ENCODE measurements at places on chromosomes 16 and 17.

GRCh38 chr16:14500791-14501190 lies 129.3 kb downstream of the PARN start:
- DNase-seq = no peak

DNA sequence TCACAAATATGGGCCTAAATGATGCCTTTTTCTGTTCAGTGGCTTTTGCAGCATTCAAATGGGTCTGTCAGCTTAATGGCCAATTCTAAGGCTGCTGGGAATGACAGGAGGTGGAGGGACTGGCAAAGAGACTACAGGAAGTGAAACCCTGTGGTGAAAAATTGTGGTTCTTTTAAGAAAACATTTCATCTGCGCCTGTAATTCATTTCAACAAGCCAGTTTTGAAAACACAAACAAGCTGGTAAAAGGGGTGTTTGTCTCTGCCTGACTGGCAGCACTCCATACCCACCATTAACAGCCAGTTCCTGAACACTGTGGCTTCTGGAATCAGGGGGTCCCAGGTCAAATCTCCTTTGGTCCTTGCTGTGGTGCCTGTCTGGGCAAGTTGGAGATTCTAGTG lies 3.6 kb upstream of the KDM8 start:
- DNase-seq = no peak

DNA sequence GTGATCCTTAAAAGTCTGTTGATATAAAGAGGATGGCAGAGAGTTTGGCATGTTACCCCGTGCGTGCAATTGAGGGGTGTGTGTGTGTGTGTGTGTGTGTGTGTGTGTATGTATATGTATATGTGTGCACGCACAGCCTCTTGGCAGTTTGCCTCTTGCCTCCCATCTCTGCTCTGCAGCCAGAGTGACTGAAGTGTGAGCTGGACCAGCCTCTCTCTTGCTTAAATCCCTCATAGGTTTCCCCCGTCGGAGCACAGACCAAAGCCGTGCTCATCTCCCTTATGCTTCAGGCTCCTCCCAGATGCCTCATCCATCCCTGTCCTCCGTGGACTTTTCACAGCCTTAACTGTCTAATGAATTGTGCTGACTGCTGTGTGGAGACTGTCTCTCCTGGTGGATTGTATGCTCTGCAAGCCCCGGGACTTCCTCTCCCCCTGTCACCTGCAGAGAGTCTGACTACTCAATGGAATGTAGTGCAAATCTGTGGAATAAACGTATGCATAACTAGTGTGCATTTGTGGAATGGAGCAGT lies 413.5 kb downstream of the CPPED1 start:
- no peak for DNase-seq

DNA sequence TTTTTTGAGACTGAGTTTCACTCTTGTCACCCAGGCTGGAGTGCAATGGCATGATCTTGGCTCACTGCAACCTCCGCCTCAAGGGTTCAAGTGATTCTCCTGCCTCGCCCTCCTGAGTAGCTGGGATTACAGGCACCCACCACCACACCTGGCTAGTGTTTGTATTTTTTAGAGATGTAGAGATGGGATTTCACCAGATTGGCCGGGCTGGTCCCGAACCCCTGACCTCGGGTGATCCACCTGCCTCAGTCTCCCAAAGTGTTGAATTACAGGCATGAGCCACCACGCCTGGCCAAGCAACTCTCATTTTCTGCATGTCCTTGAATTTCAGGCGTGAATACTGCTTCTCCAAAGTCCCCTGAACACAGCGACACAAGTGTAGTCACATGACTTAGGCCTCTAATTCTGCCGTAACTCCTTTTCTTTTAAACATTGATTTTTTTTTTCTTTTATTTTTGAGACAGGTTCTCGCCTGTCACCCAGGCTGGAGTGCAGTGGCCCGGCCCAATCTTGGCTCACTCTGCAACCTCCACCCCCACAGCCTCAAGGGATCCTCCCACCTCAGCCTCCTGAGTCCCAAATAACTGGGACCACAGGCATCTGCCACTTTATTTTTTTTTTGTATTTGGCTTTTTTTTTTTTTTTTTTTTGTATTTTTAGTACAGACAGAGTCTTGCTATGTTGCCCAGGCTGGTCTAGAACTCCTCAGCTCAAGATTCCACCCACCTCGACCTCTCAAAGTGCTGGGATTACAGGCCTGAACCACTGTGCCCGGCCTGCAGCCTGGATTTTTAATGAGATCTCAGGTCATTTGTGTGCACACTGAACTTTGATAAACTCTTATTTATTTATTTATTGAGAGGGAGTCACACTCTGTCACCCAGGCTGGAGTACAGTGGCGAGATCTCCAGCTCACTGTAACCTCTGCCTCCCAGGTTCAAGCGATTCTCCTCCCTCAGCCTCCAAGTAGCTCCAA lies 124.6 kb downstream of the KCNJ18 start:
- no peak for DNase-seq

- DNase-seq = no peak
These were observed 45.2 kb downstream of the HAPSTR1 start for GRCh38 chr16:9136596-9136995.

DNA sequence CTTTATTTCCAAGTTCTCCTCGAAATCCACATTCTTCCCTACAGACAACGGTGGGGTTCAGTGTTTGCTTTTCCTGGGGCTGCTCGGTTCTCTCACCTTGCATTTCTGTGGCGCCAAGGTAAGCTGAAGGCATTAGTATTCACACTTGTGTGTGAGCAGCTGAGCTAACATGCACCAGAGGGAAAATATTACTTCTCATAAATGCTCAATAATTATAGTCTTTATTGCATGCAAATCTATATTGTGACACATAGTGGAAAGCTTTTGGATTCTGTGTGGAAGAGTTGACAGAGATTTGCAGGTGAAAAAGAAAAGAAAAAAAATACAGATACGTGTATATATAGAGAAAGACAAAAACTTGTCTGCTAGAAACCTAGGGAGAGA lies 411.8 kb downstream of the MAF start:
- DNase-seq = no peak

GRCh38 chr17:66923886-66924285 lies 40.6 kb upstream of the CACNG4 start:
- DNase-seq = no peak

- DNase-seq = no peak
These were observed 6.1 kb downstream of the PECAM1 start for GRCh38 chr17:64384253-64385186.

DNA sequence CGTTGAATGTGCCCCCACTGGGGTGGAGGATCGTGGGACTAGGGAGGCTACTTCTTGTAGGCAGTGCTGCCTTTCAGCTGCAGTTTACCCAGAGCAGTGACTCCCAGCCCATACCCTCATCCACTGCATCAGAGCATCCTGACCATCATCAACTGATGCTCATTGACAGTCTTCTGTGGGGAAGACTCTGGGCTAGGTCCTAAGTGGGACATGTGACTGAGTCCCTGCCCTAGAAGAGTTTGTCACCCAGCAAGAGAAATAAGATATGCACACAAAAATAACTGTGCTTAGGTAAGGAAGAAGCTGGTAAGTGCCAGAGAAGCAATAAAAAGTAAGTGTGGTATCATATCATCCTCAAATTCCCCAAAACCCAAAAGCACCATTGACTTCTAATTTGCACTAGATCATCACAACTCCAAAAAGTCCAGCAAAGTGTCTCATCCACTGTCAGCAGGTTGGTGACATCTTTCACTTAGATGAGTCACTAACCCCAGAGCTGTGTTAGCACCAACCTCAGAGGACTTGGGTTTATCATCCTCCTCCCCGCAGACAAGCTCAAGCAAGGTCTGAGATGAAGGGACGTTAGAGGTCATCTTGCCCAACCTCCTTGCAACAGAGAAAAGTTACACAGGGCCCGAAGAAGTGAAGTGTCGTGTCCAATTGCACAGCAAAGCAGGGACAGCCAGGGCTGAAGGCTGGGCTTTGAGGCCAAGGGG lies 99.0 kb downstream of the CCDC182 start:
- no peak for DNase-seq

DNA sequence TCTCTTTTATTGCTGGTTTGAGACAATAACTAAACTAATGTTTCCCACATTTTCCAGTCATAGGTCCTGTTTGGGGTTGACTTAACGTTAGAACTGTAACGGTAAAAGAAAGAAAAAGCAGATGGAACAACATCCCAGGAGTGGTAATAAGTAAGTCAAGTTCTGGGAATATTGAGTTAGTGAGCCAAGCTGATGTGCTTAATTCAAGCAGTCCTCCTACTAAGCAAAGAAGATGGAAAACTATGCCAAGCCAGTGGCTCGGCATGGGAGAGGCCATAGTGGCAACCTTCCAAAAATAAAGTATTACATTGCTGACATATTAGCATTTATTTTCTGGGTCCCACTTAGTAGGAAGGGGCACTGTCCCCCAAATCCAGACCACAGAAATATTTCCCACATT lies 161.7 kb upstream of the CDH5 start:
- DNase-seq = no peak

DNA sequence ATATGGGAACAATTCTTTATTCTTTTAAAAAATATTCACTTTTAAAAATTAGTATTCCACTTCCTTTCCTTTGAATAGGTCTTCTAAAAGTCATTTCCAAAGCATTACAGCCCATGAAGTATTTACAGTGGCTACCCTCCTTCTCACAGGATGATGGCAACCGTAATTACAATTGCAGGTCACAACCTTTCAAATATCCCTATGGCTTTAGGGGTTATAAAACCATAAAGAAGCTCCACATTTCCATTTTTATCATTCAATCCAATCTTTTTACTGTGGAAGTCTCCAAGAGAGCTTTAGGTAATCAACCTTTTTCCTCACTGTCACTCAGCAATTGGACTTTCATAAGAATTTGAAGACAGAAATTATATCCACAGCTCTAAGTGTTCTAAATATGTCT lies 488.9 kb upstream of the CA10 start:
- no peak for DNase-seq

DNA sequence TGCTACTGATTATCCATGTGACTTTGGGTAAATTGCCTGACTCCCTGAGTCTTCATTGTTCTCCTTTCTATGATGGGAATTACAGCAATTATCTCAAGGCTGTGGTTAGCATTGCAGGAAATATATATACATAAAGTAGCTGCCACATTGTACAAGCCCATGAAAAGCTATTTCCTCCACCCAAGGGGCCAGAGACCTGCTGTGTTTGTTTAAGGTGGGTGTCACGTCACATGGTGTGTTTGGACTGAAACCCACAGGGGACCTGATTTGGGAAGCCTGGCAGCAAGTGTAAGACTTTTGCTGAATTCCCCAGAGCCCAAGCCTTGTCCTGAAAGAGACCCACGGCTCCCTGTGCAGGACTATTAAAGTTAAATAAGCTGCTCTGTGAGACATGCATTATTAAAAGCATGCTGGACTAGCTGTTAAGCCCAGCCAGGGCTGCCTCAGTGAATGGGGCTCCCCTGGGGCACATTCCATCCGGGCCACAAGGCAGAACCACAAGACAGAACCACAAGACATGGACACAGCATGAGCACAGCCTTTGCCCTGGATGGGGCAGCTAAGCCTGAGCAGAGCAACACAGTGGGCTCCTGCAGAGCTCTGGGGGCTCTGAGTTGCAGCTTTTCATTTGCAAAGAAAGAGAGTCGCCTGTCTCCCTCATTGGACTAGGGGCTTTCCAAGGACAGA lies 148.9 kb downstream of the SPACA3 start:
- no peak for DNase-seq

DNA sequence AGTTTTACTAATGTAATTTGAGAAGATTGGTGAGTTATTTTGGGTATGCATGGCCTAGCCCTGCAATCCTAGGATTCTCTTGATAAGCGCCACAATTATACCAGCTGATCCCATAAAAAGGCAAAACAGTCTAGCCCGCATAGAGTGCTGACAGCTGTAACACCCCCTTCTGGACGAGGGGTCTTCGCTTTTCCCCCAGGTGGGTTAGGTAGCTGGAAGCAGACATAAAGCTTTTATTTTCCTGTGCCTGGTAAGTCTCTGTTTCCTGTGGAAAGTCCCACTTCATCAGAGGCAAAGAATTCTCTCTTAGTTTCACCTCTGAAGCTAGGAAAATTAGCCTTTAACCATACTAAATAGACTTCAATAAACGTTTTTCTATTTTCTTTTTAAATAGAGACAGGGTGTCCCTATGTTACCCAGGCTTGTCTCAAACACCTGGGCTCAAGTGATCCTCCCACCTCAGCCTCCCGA lies 108.3 kb downstream of the YPEL2 start:
- DNase-seq = no peak

DNA sequence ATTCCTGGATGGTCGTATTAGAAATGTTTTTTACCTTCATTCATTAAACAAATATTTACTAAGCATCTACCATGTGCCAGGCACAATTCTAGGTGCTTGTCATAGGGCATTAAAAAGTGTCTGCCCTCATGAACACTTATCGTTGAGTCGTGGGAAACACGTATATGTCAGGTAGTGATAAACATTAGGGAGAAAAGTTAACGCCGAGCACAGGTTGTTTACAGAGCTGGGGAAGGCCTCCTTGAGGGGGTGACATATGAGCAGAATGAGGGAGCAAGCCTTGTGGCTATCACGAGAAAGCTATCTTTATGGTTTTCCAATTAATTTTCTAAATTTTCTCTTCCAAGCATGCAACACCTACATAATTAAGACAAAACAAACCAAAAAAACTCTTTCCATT lies 985 bp upstream of the ZNF213 start:
- no peak for DNase-seq

- DNase-seq = no peak
These were observed 2.9 kb downstream of the UNC119 start for GRCh38 chr17:28549236-28550132.

DNA sequence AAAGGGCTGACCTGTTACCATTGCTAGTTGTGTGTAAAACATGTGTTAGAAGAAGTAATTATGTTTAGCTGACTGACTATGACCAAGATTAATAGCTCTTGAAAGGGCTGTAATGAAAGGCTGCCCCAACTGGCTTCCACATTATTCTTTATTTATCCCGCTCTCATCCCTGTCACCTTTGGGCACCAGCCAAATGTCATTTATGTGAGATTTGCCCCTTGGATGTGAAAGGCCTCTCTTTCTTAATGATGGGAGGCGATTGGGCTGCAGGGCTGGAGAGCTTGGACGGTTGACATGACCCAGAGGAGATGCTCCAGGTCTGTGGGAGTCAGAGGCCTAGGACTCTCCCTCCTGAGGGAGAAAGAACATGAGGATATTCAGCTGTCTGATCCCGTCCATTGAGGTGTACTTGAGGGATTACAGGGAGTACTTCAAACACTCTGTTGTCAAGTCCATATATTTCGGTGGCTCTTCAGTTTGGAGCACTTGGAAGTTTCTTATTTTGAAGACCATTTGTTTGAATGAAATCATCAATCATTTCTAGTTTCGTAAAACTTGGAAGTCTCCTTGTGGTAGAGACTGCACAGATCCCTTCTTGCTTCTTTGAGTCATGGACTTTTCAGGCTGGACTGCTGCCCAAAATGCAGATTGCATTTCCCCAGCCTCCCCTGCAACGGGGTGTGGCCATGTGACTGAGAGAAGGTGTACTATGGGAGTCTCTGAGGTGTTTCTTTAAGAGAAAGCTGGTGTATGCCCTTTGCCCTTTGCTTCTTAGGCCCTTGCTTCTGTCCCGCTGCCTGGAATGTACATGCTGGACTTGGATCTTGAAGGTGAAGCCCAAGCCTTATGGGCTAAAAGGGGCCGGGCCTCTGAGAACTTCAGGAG lies 51.3 kb downstream of the FTO start:
- peak; percentile 85 for DNase-seq

GRCh38 chr16:75624921-75625334 lies 1.8 kb upstream of the ADAT1 start:
- no peak for DNase-seq

- no peak for DNase-seq
These were observed 37.0 kb downstream of the PITPNC1 start for GRCh38 chr17:67414130-67414529.
